Uterus (tissue), 4 donors: ENCODE measurements at places on chromosomes 7 and 10. TPM values are rescaled to one million over a fixed set of nuclear protein-coding genes. Genes with fewer than 3 reads are reported as not detected.

GRCh38 chr10:127871631-127872010 is 21.1 kb downstream of the CLRN3 start:
- DNase-seq: no peak

DNA sequence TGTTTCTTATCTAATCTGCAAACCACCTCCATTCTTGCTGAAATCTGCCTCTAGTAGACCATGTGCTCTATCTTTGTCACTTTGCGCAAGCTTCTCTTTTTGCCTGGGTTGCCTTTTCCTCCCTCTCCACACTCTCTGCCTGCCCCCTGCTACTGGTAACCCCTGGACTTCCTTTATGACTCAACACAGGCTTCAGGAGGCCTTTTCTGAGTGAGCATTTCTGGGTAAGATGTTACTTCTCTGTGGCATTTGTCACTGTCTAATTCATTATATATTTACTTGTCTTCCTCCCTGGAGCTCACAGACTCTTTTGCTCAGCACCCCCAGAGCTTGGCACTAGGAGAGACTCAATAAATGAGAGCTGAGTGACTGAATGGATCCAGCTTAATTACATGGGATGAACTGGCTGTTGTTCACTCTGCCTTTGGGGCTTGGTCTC is 8.4 kb downstream of the GOLGA7B start:
- no peak for DNase-seq

CALCR gene
- not detected for total RNA-seq

ERVW-1 gene
- total RNA-seq: not detected
